Uterus (tissue), 4 donors: ENCODE measurements at places on chromosomes 5 and 9. TPM values are rescaled to one million over a fixed set of nuclear protein-coding genes. Genes with fewer than 3 reads are reported as not detected.

Gene PCBD2
- total RNA-seq = 15.1 TPM

Gene POU4F3
- total RNA-seq = not detected

Gene TAF11L10
- not detected for total RNA-seq

Gene C5orf22
- total RNA-seq = 14.4 TPM

Gene FOXD4L6
- not detected for total RNA-seq

Gene PCDHA10
- 2.8 TPM for total RNA-seq

Gene ENTREP1
- 12.6 TPM for total RNA-seq

Gene PCDHGA3
- total RNA-seq = 0.51 TPM

Gene AOPEP
- 87.1 TPM for total RNA-seq
